ENCODE measurements at places on chromosomes 5 and 9.
A peak's percentile ranks its signal among the peaks of the same experiment; 100 is the strongest.

DNA sequence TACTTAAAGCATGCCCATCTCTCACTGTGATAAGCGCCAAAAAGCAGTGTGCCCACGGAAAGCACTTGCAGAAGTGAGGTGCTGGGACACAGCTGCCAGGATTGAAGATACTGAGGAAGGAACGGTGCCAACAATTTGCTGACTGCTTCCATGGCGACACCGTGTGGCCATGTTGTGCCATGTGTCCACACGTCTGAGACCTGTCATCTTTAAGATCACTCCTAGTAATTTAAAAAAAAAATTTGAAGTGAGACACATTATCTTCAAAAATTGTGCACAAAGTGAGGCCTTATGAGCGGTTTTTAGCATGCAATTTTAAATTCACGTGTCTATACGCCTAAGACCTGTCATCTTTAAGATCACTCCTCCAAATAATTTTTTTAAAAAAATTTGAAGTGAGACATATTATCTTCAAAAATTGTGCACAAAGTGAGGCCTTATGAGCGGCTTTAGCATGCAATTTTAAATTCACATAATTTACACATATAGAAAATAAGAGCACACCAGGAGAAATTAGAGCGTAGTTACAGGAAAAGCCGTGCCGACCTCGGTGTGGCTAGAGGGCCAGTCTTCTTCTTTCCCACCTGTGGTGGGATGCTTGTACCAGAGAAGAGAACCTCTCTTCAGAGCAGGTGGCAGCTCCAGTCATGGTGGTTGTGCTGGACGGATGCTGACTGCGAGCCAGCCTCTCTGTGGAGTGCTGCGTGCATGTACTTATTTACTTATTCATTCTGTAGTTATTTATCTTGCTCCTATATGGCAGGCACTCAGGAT lies 21.4 kb upstream of the FLT4 start:
- no peak for DNase-seq

GRCh38 chr5:169197343-169197742 lies 103.6 kb downstream of the SLIT3 start:
- DNase-seq, result no peak

DNA sequence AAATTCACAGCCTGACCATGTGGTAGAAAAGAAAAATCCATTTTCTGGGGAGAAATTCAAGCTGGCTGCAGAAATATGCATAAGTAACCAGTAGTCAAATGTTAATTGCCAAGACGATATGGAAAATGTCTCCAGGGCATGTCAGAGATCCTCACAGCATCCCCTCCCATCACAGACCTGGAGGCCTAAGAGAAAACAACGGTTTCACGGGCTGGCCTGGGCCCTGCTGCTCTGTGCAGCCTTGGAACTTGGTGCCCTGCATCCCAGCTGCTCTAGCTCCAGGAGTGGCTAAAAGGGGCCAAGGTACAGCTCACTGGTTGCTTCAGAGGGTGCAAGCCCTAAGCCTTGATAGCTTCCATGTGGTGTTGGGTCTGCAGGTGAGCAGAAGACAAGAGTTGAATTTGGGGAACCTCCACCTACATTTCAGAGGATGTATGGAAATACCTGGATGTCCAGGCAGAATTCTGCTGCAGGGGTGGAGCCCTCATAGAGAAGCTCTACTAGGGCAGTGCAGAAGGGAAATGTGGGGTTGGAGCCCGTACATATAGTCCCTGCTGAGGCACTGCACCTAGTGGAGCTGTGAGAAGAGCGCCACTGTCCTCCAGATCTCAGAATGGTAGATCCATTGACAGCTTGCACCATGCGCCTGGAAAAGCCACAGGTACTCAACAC lies 49.7 kb downstream of the PTBP3 start:
- DNase-seq, result no peak

- DNase-seq, result peak; percentile 78
These were observed 388.9 kb downstream of the NR2F1-AS1 start for GRCh38 chr5:93192087-93192486.

GRCh38 chr5:105917189-105917588 lies 1753.5 kb downstream of the EFNA5 start:
- DNase-seq, result no peak

- no peak for DNase-seq
These were observed 254.3 kb downstream of the MAST4 start for GRCh38 chr5:66850354-66851075.

- no peak for DNase-seq
These were observed 837.1 kb upstream of the C9orf72 start for GRCh38 chr9:28410411-28410810.

DNA sequence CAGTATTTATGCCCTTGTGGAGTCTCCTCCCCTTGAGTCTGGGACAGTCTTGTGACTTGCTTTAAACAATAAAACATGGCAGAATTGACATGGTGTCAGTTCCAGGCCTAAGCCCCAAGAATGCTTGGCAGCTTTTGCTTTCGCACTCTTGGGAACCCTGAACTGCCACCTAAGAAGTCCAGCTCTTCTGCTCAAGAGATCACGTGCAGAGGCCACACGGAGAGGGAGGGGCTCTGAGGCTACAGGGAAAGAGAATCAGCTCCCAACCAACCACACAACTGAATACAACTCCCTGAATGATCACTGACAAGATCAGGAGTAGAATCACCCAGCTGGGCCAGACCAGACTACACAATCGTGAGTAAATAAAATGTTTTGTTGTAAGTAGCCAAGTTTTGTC lies 97.6 kb downstream of the MED27 start:
- no peak for DNase-seq

DNA sequence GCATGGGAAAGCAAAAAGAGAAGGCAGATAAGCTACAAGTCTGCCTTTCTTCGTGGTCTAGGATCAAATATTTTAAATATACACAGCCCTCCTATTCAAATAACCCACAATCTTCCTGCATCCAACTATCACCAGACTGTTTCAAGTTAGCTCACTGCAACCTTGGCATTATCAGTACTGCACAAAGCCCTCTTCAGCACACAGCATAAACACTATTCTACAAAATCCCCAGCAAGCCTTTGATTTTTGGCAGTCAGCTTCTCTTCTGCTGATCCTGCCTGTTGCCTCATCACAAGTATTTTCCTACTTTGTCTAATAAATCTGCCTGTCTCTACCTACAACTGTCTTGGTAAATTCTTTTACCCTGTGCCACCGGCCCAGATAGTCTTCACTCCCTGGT lies 142.9 kb downstream of the COX7C start:
- DNase-seq, result no peak

GRCh38 chr5:119275146-119275545 lies 80.7 kb upstream of the TNFAIP8 start:
- DNase-seq, result no peak

DNA sequence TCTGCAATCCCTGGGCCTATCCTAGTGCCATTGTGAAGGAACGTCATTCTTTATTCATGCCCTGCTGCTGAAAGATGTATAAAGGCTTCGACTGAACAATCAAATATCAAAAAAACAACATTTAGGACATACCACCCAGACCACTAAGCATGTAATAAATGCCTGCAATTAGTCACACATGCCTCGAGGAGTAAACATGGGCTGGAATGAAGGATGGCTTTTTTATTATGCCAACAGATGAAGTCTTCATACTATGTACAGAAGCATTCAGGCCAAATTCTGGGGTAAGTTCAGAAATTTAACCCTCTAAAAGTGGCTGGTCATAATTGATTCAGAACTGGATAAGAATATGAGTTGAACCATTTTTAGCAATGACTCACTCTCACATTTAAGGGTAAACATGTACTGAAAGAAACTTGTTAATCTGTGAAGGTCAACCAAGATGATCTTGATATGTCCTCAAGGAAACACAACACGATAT lies 38.1 kb downstream of the FAM240B start:
- DNase-seq, result no peak

DNA sequence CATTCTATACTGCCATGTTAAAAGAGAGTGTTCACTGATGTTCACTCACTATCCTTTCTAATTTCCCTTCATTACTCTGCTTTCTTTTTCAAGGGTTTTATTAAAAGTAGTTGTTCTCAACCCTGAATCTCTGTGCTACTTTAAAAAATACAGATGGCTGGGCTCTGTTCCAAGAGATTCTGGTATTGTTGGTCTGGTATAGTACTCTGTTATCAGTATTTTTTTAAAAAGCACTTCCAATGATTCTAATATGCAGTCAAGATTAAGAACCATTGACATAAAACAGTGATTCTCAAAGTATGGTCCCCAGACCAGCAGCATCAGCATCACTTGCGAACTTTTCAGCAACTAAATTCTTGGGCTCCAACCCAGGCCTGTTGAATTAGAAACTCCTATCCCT lies 77.0 kb upstream of the STARD4 start:
- no peak for DNase-seq
